ENCODE measurements at places on chromosomes 1 and 21.

GRCh38 chr1:57522575-57522974, 98.7 kb upstream of the DAB1 start:
- DNase-seq, result no peak

DNA sequence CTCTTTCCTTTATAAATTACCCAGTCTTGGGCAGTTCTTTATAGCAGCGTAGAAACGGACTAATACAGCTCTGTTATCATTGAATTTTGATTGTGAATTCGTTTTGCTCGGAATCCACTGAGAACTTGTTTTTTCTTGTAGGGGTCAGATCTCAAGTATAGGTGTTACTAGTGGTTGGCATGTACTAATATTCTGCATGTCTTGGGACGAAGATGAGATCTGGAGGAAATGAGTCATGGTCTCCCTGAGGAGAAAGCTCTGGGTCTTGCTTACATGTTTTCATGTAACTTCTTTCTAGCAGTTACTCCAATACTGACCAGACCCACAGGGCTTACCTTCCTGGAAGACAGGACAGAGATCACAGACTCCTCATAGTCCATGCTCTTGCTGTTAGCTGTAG, 30.3 kb downstream of the ZSCAN20 start:
- DNase-seq, result no peak

- DNase-seq, result no peak
Observed at GRCh38 chr1:22639286-22639685, 2.9 kb downstream of the C1QA start.

GRCh38 chr1:92536980-92537884, 50.5 kb upstream of the GFI1 start:
- no peak for DNase-seq

DNA sequence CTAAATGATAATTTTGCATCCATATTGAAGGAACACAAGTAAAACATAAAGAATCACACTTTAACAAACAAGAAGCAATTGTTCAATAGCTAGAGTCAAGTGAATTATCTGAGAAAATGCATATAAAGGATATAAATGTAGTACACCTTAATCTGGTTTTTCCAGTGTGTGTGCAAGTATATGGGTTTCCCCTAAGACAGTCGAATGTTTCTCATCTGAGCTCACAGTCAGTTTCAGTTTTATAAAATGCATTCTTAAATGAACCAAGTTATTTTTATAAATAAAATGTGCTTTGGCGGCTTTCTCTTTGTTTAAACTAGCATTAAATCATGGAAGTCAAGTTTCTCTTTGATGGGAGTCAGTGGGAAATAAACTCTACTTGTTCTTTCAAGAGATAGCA, 125.9 kb downstream of the PTPRC start:
- no peak for DNase-seq

DNA sequence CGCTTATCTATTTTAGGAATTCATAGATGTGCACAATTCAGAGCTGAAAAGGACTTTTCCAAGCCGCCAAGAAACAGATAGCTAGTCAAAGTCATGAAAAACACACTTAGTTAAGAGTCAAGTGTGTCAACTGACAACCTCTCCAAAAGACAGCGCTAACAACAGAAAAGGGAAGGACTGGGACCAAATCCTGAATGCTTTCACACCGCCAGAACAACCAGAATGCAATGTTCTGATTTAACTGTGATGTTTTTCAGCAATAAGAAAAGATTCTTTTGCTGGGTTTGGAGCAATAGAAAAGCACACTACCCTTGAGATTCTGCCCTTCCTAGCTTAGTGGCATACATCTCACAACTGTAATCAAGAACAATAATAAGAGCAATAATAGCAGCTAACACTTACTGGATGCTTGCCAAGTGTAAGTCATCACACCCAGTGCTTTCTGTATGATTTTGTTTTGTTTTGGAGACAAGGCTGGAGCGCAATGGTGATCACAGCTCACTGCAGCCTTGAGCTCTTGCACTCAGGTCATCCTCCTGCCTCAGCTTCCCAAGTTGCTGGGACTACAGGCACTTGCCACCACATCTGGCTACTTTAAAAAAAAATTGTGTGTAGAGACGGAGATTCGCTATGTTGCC, 33.9 kb upstream of the SDC3 start:
- no peak for DNase-seq

DNA sequence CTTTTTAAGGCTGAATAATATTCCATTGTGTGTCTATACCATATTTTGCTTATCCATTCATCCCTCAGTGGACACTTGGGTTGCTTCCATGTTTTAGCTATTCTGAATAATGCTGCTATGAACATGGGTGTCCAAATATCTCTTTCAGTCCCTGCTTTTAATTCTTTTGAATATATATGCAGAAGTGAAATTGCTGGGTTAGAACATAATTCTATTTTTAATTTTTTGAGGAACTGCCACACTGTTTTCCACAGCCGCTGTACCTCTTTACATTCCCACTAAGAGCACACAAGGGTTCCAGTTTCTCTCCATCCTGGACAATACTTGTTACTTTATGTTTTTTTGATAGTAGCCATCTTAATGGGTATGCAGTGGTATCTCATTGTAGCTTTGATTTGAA, 65.6 kb downstream of the RIMS3 start:
- DNase-seq, result no peak

GRCh38 chr21:41032541-41032940, 135.4 kb upstream of the BACE2 start:
- DNase-seq, result no peak

- no peak for DNase-seq
Observed at GRCh38 chr1:232147215-232147614, 482.7 kb downstream of the SIPA1L2 start.

GRCh38 chr1:38559446-38560165, 300.0 kb downstream of the RRAGC start:
- DNase-seq, result peak; percentile 41

GRCh38 chr21:39085843-39086405, 97.3 kb downstream of the PSMG1 start:
- no peak for DNase-seq

DNA sequence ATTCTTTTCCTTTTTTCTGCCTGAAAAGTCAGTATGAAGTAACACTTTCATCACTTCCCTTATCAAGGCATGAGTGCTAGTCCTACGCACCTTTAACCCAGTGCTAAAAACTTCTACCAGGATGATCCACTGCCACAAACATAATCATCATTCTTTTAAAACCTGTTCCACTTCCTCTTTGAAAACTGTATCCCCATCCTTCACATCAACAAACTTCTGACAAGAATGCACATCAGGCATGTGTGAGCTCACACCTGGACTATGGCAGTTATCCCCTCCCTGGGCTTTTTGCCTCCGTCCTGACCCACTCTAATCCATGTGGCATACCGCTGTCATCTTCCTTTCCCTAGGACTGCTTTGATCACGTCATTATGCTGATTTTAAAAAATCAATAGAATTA, 70.2 kb downstream of the ESRRG start:
- no peak for DNase-seq

- DNase-seq, result no peak
Observed at GRCh38 chr1:209104646-209105045, 478.9 kb upstream of the CAMK1G start.

DNA sequence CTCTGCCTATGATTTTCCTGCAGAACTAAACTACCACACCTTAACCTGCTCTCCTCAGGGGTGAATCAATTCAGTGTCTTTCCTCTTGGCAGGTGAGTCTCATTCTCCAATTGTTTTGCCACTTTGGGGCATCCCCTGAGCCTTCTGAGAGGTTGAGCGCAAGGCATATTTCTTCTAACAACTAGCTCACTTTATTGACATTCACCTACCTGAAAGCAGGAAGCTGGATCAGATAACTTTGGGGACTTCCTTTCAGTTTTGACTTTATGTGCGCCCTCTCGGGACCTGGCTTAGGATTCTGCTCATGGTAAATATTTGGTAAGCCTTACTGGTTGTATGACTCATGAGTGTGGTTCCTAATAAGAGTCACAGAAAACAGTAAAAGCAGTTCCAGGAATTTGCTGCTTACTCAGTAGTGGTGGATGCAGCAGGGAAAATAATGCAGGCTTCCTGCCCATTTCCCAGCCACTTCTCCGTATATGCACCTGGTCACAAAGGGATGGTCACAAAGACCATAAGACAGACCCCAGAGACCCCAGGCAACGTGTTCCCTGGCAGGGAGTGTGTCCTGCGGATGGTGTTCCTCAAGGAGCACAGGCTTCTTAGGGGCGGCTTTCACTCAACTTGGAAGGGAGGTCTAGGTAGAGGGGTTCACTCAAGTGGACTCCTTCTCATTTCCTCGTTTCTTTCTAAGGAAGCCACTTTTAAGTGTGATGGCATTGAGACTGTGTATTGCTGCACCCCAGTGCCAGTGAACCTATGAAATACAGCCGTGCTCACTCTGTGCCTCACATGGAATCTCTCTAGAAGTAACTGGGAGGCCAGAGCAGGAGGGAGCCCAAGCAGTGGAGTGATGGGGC, 22.0 kb upstream of the BATF3 start:
- DNase-seq, result no peak

DNA sequence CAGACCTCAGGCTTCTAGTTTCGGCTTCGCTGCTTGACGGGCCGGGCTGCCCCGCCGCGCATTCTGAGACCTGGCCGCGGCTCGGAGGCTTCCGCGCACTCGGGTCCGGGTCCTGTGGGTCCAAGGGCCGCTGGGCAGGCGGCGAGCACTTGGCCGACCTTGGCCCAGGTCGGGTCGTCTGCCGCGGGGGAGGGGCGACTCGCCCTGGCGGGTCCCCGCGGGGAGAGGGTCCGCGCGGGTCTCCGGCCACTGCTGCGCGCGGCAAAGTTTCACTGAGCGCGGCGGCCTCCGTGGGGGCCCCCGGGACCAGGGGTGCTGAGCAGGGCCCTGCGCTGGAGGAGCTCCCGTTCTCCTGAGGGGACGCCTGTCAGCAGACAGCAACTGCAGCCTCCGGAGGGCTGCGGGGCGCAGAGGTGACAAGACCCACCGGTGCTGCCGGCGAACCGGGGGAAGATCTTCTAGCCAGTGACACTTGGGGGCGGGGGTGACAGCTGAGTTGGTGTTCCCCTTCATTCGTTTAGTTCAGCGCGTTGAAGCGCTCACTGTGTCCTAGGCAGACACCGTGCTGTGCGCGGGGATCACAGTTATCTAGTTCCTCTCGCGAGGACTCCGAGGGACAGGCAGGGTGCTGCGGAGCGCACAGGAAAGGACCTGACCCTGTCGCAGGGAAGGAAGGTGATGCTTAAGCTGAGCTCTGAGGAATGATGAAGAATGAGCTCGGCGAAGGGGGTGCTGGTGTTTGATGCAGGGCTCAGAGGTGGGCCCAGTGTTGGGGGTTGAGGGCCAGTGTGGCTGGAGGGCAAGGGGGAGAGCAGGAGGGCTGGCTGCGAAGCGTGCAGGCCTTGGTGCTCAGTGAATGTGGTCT, 725 bp downstream of the MTFR1L start:
- DNase-seq, result no peak

DNA sequence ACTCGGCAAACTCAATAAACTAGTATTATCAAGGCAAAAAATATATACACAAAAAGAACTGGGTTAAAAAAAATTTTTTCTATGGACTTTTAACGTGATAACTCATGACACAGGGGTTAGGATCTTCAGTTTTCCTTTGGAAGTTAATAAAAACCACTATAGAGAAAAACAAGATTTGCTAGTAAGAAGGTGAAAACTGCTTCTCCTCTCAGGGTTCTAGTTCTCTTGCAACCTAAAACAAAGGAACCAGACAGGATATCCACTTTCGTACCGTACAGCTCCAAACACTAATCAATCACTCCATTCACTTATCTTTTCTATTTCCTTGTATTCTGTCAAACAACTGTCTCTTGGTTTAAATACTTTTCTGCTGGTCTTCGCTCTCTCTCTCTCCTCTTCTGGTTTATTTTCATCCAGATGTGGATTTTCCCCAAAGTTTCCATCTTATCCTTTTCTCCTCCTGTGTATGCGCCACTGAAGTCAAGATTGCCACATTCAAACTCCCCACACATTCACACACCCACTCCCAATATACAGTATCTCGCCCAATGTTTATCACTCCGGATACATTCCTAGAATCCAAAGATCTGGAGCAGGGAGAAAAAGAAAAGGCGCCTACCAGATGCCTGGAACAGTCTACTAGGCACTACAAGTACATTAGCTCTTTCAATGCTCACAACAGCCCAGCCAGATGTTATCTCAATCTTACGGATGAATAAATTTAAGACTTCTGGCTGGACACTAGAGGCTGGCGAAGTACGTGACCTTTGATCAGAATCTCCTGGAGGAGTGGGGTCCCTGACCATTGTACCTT, 775 bp upstream of the PRPF38B start:
- no peak for DNase-seq

DNA sequence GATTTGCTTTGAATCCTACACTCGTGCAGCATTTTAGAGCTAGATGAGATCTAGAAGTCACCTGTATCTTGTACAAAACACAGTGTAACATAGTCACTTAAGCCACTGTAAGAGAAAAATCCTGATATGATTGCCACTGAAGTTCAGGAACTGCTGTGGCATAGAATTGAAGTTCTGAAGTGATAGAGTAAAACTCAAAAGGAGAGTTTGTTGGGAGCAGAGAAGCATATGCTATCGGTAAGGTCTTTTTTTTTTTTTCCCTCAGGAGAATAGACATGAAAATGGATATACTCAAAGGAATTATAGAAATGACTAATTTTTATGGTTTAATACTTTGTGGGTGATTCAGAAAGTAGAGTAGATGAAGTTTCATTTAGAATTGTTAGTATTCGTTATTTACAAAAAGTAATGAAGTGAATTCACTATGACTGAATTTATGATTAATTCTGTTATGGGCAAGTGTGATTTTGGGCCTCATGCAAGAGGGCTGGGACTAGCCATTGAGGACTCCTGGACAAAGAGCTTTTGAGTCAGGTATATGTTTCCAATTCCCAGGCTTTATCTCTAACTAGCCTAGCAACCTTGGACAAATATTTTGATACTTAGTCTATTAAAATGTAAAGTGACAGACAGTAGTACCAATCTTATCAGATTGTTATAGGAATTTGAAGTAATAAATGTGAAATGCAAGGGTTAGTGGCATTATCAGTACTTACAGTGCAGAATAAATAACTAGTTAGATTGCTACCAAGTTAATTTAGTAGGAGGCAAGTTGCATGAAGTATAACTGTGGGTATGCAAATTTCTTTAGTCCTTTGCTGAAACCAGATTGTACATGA, 3.1 kb downstream of the KCTD3 start:
- no peak for DNase-seq

- no peak for DNase-seq
Observed at GRCh38 chr1:29703596-29704370, 467.5 kb downstream of the PTPRU start.

GRCh38 chr21:25688275-25689155, 46.2 kb downstream of the ATP5PF start:
- no peak for DNase-seq

GRCh38 chr1:29502911-29503840, 266.9 kb downstream of the PTPRU start:
- no peak for DNase-seq

- DNase-seq, result no peak
Observed at GRCh38 chr1:18511874-18512150, 31.1 kb downstream of the KLHDC7A start.

DNA sequence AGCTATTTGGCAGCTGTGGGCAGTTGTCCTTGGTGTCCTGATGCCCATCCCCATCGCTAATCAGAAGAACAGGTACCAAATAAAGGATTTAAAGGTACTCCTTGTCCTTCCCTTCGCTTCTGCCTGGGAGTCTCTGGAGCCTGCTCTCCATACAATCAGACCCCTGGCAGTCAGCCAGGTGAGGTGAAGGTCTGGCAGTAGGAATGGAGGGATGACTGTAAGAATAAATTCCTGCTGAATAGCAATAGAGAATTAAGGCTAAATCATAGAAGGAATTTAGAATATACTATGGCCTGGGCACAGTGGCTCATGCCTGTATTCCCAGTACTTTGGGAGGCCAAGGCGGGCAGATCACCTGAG, 9.2 kb downstream of the THBS3 start:
- no peak for DNase-seq
